ENCODE measurements at places on chromosomes 16 and 17.

DNA sequence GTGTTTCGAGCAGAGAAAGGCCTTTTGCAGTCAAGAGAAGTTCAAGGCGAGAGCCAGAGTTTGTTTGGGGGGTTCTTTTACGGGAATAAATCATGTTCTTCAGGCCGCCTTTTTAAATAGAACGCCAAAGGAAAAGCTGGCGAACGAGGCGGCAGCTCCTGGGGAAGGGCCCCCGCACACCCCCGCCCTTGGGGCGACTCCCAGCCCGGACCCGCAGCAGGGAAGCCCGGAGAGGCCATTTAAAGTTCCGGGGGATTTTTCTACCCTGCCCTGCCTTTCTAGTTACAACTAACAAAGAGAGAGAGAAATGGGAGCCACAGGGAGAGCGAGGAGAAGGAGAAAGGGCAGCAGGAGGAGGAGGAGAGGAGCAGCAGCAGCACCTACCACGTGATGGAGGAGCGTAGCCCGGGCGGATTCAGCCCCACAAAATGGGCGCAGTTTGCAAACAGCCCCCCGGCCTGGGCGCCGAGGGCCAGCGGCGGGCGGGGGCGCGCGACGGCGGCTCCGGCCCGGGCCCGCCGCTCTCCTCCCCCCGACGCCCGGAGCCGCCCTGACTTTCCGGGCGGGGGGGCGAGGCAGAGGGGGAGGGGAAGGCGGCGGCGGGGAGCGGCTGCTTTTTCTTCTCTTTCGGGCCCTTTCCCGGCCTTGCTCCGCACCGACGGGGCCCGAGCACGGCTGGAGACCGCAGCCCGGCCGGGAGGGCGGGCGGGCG is 634 bp downstream of the KANSL1 start:
- DNase-seq: peak; percentile 20

GRCh38 chr17:39729280-39729851 is 966 bp downstream of the MIEN1 start:
- no peak for DNase-seq

- DNase-seq: no peak
Observed at GRCh38 chr17:55895112-55895759, 144.4 kb downstream of the PCTP start.

- peak; percentile 41 for DNase-seq
Observed at GRCh38 chr17:59620518-59621259, 994 bp downstream of the CLTC start.

DNA sequence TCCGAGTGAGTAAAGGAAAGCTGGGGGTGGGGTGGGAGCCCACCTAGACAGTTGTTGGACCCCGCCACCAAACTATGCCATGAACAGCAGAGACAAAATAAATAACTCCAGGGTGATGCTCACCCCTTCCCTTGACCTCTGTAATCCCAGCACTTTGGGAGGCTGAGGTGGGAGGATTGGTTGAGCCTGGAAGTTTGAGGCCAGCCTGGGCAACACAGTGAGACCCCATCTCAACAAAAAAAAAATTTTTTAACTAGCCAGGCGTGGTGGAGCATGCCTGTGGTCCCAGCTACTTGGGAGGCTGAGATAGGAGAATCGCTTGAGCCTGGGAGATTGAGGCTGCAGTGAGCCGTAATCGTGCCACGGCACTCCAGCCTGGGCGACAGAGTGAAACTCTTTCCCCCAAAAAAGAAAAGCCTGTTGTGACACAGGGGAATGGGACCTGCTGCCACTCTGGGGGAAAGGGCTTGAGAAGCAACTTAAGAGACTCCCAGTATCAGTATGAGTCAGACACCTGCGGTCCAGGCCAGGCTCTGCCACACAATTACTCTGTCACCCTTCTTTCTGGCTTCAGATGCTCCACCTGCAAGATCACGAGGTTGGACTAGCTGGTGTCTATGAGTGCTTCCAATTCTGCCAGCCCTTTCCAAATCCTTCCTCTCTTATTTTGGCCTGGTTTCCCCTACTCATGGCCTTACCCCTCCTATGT is 5.0 kb downstream of the SGCA start:
- DNase-seq: peak; percentile 14

GRCh38 chr16:13029786-13030185 is 128.4 kb downstream of the SHISA9 start:
- no peak for DNase-seq

- DNase-seq: no peak
Observed at GRCh38 chr17:30958187-30958586, 12.7 kb upstream of the RNF135 start.

DNA sequence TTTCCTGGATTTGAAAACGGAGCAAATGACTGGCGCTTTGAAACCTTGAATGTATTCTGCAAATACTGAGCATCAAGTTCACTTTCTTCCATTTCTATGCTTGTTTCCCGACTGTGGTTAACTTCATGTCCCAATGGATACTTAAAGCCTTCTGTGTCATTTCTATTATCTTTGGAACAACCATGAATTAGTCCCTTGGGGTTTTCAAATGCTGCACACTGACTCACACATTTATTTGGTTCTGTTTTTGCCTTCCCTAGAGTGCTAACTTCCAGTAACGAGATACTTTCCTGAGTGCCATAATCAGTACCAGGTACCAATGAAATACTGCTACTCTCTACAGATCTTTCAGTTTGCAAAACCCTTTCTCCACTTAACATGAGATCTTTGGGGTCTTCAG is 32.3 kb downstream of the BRCA1 start:
- DNase-seq: no peak

GRCh38 chr17:78258323-78259191 is 27.1 kb downstream of the TMEM235 start:
- DNase-seq: peak; percentile 63
